CD4-positive, alpha-beta T cell treated with Interferon gamma for 1 hour (primary cell): ENCODE measurements at places on chromosomes 6 and 20.

- DNase-seq: no peak
Measured at GRCh38 chr6:89350281-89350966, 2.1 kb downstream of the UBE2J1 start.

GRCh38 chr6:94215552-94215951, 796.2 kb upstream of the EPHA7 start:
- DNase-seq: no peak

DNA sequence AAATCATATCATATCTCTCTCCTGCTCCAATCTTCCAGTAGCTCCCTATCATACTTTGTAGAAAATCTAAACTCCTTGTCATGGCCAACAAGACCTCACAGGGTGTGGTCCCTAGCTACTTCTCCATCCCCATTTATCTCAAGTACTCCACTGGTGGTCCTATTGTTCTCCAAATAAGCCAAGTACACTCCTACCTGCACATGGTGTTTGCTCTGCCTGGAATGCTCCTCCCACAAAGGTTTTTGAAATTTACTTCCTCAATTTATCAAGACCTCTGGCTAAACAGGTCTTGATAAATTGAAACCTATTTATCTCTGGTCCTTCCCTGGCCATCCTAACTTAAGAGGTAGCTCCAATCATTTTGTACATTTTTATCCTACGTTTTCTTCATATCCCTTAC, 12.1 kb downstream of the TMX4 start:
- no peak for DNase-seq

- no peak for DNase-seq
Measured at GRCh38 chr6:93350774-93351173, 68.6 kb downstream of the EPHA7 start.

- no peak for DNase-seq
Measured at GRCh38 chr6:19137505-19137904, 699.7 kb upstream of the ID4 start.

- DNase-seq: peak; percentile 79
Measured at GRCh38 chr6:33161354-33162331, 30.6 kb downstream of the COL11A2 start.

GRCh38 chr6:137866200-137866913, 702 bp upstream of the TNFAIP3 start:
- peak; percentile 39 for DNase-seq

GRCh38 chr6:71254323-71254722, 34.3 kb upstream of the OGFRL1 start:
- DNase-seq: no peak

- DNase-seq: no peak
Measured at GRCh38 chr6:43277643-43278523, 20.2 kb upstream of the SLC22A7 start.

- no peak for DNase-seq
Measured at GRCh38 chr20:63067266-63067635, 60.5 kb upstream of the BHLHE23 start.

DNA sequence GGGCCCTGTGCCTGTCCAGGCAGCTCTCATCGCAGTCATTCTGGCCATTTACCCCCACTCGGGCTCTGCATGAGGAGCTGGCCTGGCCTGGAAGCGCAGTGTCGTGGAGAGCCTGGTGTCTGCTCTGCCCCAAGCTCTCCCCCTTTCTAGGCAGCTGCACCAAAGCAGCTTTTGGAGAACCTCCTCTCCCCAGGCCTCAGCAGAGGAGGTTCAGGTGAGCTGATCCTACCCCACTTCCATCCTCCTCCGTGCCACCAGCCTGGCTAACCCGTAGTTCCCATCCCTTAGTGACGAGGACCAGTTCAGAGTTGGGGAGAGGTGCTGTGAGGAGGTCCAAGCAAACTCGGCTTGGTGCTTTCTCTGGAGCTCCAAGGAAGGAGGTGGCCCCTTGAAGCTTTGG, 30.5 kb upstream of the PHACTR3 start:
- no peak for DNase-seq

GRCh38 chr6:118899948-118900347, 6.0 kb downstream of the ASF1A start:
- DNase-seq: no peak

- no peak for DNase-seq
Measured at GRCh38 chr6:133549371-133549801, 308.2 kb downstream of the EYA4 start.

DNA sequence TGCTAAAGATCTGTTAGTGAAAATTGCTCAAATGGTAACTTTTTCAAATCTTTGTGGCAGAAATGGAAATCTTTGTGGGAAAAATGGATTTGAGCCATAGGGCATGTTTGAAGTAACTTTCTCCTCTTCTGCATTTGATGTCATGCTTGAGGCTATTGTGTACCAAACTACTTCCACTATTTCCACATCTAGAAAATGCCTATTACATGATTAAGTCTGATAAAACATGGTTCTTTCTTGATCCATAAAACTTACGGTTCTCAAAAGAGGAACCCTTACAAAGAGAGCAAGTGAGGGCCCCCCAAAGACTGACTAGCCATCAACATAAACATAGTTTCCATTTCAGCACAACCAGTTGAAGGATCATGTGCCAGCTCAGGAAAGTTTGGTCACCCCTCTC, 150.6 kb downstream of the NFATC2 start:
- no peak for DNase-seq
